T1000 (cell line): ENCODE measurements at places on chromosomes 2 and 18.

GRCh38 chr2:168740360-168740759 lies 62.1 kb upstream of the NOSTRIN start:
- DNase-seq, result no peak

GRCh38 chr18:79510731-79511241 lies 115.1 kb downstream of the NFATC1 start:
- no peak for DNase-seq

- no peak for DNase-seq
These were observed 70.4 kb downstream of the IL1R2 start for GRCh38 chr2:102061962-102062795.

- no peak for DNase-seq
These were observed 59.7 kb upstream of the LDAH start for GRCh38 chr2:20882466-20883170.

GRCh38 chr2:159867567-159868361 lies 69.8 kb upstream of the CD302 start:
- no peak for DNase-seq

DNA sequence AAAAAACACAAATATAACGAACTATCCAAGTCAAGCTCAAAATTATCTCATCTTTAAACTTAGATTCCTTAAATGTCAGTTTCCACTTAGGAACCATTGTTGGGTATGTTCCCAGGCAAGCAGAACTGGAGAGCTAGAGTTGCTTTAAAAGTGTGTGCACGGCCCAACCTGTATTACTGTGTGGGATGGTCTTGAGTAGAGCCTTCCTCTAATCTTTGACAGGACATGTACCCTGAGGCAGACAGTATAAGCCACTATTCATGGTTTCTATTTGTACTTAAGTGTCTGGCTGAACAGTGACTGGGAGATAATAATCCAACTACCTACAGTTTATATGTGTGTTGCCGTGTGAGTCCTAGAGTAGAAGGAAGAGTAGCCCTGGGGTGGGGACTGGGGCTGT lies 239.7 kb downstream of the GPD2 start:
- no peak for DNase-seq

DNA sequence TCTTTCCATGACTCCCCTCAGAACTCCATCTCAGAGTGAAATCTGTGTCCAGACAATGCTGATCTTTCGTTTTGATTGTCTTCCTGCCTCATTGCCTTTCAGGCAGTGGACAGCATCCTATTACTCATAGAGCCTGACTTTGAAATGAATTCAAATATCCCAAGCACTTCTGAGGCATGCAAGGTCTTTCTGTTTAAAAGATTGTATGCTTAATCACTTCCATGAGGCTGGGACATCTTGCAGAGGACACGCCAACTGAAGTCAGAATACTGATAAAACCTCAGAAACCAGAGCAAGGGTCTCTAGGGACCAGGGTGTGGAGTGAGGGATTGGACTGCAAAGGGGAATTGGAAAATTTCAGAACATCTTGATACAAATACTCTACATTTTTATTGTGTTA lies 836.5 kb upstream of the ID2 start:
- DNase-seq, result peak; percentile 5

GRCh38 chr2:29562896-29563295 lies 358.5 kb downstream of the ALK start:
- DNase-seq, result no peak

GRCh38 chr18:49813319-49814146 lies at the start of gene ACAA2:
Gene ACAA2, minus strand, starts transcription at chr18:49813533. Its CDS starts 49 bp downstream, at chr18:49813484.
- DNase-seq, result peak; percentile 58

DNA sequence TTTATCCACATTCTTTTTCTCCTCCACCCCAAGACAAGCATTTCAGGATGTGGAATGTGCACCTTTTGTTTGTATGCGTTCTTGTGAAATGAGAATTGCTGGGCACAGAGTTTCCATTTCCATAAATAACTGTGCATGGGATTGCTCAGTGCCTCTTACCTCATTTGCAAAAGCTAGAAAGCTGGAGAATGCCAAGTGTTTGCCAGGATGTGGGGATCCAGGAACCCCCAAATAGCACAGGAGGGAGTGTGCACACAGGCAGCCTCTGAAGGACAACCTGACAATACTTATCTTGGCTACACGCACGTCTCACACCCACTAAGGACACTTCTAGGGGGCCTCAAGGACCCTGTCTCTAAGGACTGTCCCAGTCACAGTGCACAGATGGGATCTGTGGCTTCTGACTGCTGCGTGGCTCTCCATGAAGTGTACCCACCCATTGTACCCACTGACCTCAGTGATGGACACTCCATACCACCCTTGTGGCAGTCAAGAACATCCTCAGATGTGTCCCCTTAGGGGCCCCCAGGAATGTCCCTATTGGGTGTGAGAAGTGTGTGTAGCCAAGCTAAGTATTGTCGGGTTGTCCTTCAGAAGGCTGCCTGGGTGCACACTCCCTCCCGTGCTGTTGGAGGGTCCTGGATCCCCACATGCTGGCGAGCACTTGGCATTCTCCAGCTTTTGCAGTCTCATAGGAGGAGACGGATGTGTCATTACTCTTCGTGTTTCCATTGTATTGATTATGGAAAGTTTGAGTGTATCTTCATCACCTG lies 38.4 kb downstream of the CAPN13 start:
- no peak for DNase-seq
